ENCODE measurements at places on chromosomes 11 and 22.

- no peak for DNase-seq
Observed at GRCh38 chr22:38213319-38213989, 11.7 kb downstream of the MAFF start.

GRCh38 chr11:111788051-111788450, 21.9 kb upstream of the PPP2R1B start:
- DNase-seq: no peak

GRCh38 chr11:68924073-68924925, 20.6 kb downstream of the IGHMBP2 start:
- DNase-seq: no peak

- no peak for DNase-seq
Observed at GRCh38 chr11:78886616-78887015, 312.0 kb upstream of the NARS2 start.

GRCh38 chr22:41904450-41905410, 10.1 kb downstream of the SHISA8 start:
- no peak for DNase-seq

DNA sequence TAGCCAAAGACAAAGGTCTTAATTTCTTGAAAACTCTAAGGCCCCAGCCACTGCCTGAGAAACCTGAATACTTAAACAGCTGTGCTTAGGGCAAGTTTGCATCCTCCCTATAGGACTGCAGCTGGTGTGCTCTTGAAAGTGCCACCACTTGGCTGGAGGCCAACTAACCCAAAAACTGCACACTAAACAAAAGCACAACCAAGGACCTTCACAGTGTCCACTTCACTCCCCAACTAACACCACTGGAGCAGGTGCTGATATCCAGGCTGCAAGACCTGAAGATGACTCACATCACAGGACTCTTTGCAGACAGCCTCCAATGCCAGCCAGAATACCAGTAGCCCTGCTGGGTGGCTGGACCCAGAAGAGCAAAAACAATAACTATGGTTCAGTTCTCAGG, 357.7 kb upstream of the ARHGAP42 start:
- no peak for DNase-seq

- DNase-seq: no peak
Observed at GRCh38 chr11:28528217-28528616, 420.0 kb downstream of the METTL15 start.

DNA sequence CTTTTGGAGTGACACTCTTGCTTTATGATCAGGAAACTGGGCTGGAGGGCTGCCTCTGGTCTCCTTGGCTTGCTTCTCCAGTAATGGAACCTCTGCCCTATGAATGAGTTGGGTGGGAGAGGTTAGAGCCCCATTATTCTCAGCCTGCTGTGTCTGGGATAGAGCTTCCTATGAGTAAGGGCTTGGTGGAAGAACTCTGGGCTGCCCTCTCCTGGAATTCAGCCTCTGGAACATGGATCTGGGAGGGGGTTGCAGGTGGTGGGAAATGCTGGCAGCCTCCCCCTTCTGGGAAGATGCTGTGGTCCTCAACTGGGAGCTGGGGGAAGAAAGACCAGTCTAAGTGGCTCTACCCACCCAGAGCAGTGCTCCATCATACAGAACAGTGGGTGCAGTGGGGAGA, 81.8 kb upstream of the SYN3 start:
- DNase-seq: no peak

All from common myeloid progenitor, CD34-positive (primary cell).